RKO (cell line): ENCODE measurements at places on chromosomes 11 and 22.

DNA sequence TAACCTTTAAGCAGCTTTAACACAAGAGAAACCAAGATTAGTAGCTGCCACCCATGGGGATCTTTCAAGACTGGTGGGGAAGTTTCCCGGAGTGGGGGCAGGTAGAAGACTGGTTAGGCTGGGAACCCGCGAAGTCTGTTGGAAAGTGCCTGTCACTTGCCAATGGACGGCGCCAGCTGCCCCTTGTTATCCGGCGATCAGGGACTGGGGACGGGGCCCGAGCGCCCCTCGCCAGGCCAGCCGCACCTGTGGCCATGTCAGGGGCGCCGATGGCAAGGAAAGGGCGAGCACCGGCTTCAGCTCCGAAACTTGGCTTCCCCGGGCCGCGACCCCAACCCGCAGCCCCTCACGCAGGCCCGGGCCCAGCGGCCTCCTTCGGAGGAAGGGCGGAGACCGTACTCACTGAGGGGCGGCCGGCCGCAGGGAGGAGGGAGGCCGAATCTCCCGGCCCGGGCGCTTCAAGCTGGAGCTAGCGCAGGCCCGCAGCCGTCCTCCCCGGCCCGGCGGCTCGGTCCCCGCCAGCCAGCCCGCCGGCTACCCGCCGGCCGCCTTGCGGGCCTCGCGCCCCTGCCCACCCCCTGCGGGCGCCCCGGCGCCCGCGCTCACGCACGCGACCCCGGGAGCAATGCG, 539 bp downstream of the EIF4ENIF1 start:
- peak; percentile 38 for DNase-seq

DNA sequence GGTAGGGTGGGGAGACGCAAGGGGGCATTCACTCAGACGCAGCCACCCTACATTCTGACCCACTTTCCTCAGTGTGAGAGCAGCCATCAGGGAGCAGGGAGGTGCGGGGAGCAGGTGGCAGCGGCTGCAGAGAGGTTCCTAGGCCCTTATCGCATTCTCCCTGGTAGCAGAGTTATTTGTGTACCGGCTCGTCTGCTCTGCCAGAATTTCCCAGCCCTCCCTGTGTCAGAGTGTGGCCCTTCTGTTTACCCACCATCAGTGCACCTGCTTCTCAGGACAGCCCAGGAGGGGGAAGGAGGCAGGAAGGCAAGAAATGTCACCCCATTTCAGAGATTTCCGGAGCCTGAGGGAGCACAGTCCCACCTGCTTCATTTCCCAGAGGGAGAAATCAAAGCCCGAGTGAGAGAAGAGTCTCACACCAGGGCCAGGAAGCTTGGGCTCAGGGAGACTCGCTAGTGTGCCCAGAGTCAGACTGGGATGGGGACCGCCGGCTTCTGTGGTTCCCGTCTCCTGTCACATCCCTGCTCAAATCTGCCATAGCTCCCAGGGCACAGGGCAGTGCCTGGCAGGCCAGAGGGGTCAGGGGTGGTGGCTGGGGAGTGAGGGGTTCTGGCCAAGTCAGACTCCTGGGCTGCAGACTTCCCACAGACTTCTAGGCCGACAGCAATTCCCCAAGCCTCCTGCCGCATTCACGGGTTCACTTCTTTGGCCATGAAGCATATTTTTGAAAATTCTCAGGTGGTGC, 49.7 kb downstream of the ARRB1 start:
- DNase-seq = no peak

GRCh38 chr22:27794226-27794625, 7.3 kb downstream of the MN1 start:
- DNase-seq = no peak

GRCh38 chr11:60936467-60937143, 12.3 kb downstream of the TMEM132A start:
- no peak for DNase-seq

DNA sequence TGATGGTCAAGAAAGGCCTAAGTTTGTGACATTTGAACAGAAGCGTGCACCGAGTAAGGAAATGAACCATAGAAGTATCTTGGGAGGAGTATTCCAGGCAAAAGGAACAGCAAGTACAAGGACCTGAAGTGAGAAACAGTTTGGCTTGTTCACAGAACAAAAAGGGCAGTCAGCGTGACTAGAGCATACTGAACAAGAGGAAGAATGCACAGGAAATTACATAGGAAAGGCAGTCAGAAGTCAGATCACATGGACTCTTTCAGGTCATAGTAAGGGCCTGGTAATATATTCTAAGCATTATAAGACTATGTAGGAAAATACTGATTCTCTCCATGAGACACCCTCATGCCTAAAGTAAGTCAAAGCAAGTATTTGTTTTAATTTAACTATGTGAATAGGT, 52.3 kb upstream of the GAB2 start:
- no peak for DNase-seq

DNA sequence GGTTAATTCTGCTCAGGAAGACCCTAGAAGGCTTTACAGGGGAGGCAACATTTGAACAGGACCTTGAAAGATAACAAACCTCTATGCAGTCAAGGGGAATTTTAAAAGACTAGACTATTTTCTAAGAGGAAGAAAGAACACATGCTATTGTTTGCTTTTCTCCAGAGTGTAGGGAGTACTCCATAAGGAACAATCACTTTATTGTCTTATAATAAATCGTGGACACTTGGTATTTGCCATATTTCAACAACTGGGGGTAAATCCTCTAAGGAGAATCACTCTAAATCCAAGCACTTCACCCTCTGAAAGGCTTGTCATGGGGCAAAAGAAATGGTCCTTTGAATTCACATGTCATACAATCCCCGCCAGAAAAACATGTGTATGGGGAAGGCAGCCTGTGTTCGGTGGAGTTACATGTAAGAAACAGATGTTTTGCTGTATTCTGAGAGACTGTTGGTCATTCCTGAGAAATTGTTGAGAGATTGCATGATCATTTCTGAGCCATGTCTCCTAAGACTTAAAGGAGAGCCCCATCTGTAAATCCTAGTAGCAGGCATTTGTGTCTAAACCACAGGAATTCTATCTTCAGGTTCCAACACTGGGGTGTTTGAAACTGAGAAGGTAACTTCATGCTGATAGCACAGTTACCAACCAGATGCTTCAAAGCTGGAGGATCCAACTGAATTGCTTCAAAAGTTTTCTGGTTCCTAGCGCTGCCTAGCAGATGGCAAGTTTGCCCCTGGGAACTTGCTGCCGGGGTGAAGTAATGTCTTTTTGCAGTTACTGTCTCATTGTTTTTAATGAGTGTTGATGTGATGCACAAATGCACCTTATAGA, 66.8 kb downstream of the FZD4 start:
- DNase-seq = no peak

DNA sequence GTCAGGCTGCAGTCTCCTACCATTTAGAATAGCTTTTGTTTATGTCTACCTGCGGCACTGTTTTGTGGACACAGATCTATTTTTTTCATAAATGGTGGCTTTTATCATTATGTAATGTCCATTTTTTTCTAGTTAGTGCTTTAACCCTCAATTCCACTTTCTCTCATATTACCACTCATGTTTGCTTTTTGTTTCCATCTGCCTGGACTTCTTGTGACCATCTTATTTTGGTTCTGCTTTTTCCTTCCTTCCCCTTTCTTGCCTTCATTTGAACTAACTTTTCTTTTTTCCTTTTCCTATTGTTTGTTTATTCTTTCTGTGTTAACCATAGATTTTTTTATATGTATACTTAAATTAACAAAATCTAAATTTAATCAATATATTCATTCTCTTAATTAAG, 98.5 kb upstream of the SLC22A12 start:
- no peak for DNase-seq

GRCh38 chr22:47495110-47495509, 732.7 kb downstream of the TBC1D22A start:
- DNase-seq = peak; percentile 32

DNA sequence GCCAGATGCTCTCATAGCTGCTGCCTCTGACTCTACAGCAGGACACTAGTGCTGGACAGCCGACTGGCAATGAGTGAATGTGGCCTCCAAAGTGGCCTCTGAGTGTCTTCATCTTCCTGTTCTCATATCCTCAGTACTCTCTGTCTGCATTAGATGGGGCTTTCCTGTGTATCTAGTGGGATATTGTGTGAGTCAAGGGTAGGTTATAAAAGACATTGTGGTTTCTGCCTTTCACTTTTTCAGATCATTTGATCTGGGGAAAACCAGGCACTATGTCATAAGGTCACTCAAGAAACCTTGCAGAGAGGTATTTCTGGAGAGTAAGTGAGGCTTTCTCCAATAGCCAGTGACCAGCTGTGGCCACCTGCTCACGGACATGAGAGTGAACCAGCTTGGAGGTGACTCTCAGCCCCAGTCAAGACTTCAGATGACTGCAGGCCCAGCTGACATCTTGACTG, 333.6 kb upstream of the NCAM1 start:
- no peak for DNase-seq

DNA sequence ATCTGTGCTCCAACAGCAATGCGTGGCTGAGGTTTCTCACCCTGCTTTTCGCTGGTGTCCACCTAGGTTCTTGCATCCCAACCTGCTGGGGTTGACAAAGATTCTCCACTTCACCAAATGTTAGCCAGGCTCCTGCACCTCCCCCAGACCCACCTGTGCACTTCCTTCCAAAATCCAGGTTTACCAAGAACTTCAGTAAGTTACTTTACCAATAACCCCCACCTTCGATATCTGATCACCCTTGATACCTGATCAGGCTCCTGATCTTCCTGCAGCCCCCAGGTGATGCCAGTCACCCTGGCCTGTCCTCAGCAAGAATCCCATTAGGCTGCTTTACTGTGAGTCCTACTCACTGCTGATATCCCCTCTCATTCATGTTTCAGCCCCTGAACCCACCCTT, 1203.4 kb downstream of the TBC1D22A start:
- no peak for DNase-seq

GRCh38 chr11:118304568-118305248, at the start of gene CD3E:
TSS of gene CD3E (plus strand) at chr11:118304730. CDS start at chr11:118304953, 223 bp downstream.
- no peak for DNase-seq

- no peak for DNase-seq
Observed at GRCh38 chr11:64674774-64675173, 48.2 kb downstream of the NRXN2 start.

GRCh38 chr22:29201782-29202181, 3.9 kb upstream of the EMID1 start:
- no peak for DNase-seq

DNA sequence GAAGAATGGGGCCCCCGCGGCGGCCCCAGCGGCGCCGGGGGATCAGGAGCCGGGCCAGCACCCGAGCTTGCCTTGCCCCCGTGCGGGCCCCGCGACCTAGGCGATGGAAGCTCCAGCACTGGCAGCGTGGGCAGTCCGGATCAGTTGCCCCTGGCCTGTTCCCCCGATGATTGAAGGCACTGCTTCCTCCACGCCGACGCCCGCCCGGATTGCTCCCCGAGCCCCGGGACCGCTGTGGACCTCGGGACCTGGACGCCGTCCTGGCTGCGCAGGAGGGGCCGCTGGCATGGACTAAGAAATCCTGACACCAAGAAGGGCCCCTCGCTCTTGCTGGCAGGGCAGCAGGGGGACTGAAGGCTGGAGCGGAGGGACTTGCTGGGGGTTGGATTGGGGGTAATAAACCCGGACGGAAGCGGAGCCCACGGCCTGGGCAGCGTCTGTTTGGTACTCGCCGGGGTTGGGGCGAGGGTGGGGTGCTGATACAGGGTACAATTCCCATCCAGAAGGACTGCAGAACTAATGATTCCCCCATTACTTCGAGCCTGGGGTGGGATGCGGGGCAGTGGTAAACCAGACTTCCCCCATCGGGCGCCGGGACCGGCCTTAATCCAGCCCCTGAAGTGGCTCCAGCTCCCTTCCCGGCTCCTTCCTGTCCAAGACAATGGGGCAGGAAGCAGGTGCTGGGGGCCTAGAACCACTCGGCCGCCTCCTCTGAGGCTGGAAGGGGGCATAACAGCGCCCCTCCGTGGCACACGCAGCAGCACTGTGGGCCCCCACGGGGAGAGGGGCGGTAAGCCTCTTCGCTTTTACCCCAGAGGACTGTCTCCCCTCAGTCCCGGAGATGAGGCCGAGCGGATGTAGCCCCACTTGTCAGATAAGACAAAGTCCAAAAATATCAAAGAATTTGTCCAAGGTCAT, 1.0 kb downstream of the CCDC85B start:
- DNase-seq = peak; percentile 92

DNA sequence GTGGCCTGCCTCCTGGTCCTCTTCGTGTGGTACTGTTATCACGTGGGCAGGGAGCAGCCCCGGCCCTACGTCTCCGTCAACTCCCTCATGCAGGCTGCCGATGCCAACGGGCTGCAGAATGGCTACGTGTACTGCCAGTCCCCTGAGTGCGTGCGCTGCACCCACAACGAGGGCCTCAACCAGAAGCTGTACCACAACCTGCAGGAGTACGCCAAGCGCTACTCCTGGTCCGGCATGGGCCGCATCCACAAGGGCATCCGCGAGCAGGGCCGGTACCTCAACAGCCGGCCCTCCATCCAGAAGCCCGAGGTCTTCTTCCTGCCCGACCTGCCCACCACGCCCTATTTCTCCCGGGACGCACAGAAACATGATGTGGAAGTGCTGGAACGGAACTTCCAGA, 4.7 kb downstream of the ASPHD2 start:
- DNase-seq = no peak

- no peak for DNase-seq
Observed at GRCh38 chr22:38243007-38243765, 29.6 kb downstream of the TMEM184B start.

DNA sequence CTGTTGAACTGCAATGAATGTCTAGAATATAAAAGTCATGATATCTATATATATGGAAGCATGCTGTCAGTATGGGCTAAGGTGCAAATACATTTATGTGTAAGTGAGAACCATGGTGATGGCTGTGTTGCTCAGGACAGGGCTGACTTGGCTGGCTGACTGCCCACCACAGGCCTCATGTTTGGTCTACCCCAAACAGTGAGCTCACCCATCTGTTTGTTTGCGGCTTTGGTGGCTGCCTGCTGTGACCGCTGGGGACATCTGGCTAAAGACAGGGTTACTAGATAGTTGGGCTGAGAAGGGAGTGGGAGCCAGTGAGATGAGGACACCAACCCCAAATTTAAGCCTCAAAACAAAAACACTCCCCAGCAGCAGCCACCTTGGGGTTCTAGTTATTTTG, 6.3 kb downstream of the CD44 start:
- DNase-seq = no peak

GRCh38 chr11:36421546-36422155, 88.4 kb downstream of the TRAF6 start:
- DNase-seq = no peak

DNA sequence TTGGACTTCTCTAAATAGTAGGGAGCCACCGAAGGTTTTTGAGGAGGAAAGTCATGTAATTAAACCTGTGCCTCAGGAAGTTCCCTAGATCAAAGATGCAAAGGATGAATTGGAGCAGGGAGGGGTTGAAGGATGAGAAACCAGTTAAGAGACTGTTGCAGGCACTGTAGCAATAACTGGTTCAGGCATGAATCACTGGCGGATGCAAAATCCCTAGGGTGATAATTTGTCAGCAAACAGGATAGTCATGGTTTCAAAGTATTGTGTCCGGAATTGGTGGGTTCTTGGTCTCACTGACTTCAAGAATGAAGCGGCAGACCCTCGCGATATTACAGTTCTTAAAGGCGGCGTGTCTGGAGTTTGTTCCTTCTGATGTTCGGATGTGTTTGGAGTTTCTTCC, 19.9 kb downstream of the TRIOBP start:
- peak; percentile 33 for DNase-seq

GRCh38 chr11:65610404-65610803, 3.6 kb downstream of the MAP3K11 start:
- DNase-seq = no peak
